NCI-H460 (cell line): ENCODE measurements at places on chromosomes 5 and 9.

GRCh38 chr5:35145691-35146317, 84.5 kb downstream of the PRLR start:
- DNase-seq, result no peak

GRCh38 chr9:112296929-112297328, 36.5 kb downstream of the PTBP3 start:
- no peak for DNase-seq

DNA sequence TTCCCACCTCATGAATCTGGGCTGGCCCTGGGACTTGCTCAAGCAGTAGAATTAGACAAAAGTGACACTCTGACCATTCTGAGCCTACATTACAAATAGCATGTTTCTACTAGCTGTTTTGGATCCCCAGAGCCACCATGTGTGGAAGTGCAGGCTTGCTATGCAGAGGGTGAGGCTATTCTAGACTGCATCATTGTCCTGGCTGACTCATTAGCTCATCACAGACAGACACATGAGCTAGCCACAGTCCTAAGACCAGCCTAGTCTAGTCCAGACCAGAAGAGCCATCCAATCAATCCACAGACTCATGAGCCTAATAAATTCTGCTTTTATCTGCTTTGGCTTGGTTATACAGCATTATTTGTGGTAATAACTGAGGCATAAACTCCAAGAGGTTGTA, 351.9 kb downstream of the PRELID2 start:
- DNase-seq, result no peak

DNA sequence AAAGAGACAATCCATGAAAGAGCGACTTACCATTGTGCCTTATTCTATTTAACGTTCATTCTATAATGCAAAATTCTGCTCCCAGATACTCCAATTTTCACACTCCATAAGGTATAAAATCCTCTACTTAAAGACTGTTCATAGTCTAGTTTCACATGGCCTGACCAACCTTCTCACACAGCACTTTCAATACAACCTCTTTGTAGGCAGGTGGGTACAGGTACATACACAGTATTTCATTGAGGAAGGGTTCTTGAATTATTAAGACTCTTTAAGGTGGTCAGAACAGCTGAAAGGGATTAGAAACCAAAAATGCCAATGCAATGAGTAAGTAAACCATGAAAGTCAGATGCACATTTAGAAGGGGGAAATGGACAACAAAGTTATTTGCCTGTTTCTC, 352.0 kb downstream of the PARP8 start:
- DNase-seq, result no peak

DNA sequence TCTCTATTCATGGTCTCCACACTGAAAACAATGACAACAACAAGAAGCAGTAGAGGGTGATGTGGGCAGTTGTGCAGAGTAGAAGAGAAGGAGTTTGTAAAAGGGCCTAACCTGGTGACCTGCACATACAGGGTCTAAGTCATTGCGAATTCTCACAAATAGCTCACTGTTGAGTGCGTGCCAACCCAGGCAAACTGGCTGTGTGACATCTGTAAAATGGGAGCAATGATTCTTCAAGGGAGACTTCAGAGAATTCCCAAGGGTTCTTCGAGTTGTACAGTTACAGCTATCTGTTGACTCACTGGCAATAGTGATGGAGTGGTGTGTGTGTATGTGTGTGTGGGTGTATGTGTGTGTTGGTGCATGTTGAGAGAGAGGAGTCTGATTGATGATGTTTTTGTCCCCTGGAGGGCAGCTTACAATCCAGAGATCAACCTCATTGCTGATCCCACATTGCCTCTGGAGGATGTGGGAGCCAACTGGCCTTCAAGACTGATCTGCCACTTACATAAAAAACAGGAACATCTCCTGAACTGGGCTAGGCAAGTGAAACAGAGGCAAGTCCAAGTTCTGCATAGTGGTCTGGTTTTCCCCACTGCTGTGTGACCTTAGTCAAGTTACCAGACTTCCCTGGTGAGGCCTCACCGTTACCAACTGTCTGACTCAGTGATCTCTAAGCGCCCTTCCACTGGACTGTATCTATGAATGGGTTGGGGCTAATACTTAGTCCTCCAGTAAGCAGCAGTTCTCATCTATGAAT, 3.2 kb downstream of the FAT2 start:
- no peak for DNase-seq
